ENCODE measurements at places on chromosomes 4 and X.

DNA sequence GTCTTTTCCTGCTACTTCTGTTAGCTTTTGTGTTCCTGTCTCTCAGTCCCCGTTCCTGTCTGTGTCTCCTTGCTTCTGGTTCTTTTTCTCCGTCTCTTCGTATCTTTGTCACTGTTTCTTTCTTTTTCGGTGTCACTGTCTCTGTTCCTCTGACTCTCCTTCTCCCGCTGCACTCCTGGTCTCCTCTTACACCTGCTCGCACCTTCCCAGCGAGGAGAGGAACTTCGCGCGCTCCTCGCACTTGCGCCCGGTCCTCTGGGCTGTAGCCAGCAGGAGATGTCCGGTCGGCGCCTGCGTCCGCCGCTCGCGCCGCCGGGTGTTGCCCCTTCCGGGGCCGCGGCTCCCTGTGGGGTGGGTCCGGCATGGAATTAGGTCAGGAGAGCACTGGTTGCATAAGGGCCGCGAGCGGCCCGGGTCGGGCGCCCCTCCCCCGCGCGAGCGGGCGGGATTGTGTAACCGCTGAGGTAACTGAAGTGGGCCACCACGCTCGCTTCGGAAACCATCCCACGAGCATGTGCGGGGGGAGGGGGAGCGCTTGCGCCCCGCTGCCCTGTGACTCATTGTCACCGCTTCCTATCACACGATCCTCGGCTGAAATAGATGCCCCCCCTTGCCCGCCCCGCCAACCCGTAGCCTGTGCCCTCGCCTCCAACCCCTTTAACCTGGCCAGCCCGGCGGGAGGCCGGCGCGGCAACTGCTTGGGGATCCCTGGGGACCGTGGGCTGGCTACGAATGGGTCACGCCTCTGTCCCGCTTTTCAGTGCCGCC lies 1.6 kb downstream of the LONRF3 start:
- DNase-seq: peak; percentile 29

DNA sequence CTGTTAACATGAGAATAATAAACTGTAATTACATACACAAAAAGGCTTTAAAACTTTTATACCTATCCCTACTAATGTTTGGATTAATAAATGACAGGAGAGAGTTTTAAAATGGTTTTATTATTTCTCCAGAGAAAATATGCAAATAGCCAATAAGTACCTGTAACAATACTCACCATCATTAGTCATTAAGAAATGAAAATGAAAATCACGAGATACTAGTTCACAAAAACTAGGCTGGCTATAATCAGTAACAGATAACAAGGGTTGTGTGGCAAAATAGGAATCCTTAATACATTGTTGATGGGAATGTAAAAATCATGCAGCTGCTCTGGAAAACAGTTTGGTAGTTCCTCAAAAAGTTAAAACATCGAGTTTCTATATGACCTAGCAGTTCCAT lies 25.2 kb upstream of the AP1AR start:
- DNase-seq: no peak

- DNase-seq: no peak
These were observed 61.6 kb upstream of the PRPS1 start for GRCh38 chrX:107566604-107567262.

DNA sequence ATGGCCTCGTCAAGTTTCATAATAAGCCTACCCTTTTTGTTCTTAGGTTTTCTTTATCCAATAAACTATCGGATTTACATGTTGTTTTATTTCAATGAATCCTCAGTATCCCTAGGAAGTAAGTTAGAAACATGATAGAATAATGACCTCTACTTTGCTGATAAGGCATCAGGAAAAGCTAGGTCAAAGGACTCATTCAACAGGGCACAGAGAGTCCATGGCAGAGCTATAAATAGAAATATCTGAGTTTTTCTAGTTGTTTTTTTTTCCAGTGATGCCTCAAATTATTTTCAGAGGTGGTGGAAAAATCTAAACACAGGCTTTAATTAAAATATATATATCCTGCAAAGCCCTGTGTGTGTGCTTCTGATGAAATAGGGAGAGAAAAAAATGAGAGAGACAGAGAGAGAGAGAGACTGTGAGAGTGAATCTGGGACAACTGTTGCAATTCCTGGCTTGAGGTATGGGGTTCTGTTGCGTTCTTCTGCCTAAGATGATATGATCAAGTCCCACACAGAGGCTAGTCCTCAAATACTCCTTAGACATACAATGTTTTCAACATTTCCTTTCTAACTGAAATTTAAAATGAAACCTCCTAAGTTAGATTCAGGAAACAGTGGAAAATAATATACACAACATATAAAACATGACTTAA lies 139.9 kb downstream of the HDX start:
- no peak for DNase-seq

DNA sequence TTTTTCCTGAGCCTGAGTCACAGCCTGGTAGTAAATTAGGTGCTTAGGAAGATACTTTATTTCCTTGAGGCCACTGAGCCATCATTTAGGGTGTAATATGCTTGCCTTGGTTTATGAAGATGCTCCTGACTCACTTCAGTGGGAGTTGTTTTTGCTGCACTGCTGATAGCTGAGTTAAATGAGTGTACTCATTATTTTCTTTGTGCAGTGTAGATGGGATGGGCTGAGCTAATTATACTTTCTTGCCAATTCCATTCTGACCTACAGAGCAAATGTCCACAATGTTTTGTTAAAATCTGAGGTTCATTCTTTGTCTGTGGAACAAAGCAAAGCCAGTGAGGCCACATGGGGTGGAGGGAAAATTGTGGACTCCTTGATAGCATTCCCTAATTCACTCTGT lies 60.0 kb downstream of the FGF13 start:
- no peak for DNase-seq

DNA sequence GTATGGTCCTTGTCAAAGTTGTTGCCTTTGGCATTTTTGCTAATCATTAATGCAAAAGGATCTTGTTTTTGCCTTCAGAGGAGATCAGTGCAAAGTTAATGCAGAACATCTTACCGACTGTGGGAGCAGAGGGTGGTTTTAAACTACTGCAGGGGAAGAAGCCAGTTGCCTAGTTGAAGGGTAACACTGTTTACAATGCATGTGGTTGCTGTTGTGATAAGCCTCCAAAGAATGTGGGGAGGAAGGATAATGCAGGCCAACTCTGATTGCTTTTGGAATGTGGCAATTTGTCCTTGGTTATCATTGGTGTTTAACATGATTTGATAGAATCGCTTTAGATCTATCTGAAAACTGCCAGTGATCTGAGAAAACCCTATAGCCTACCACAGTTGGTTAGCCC lies 204.3 kb upstream of the TLL1 start:
- no peak for DNase-seq

- peak; percentile 49 for DNase-seq
These were observed 147.9 kb downstream of the NSUN7 start for GRCh38 chr4:40897557-40898203.

DNA sequence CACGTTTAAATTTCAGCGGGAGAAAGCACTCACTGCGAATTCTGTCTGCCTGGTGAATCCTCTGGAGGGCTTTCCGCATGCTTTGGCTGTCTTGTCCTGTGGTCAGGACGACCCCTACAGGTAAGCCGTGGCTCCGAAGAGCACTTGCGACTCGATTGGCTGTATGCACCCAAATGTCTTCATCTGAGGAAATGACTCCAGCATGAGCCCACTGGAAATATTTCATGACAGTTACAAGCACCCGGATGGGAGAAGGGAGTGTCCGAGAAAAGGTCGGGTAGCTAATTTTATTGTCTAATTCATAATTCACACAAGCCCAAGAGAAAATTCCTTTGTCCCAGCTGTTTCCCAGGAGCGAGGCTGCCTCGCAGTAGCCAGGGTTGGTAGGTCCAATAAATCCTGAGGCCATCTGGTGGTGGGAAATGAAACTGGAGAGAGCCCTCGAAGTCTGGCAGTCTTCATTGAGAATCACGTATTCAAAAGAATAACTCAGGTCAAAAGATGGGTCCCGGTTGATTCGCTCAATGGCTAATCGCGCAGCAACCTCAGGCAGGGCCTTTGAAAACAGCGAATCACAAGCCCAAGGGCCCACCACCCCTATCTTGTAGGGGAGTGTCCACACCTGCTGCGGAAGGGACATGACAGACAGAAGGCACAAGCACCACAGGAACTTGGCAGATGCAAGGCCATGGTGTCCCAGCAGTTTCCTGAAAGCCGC lies 6.6 kb downstream of the GUCY2F start:
- no peak for DNase-seq

- DNase-seq: no peak
These were observed 1232.0 kb downstream of the STIM2 start for GRCh38 chr4:28092610-28093009.

DNA sequence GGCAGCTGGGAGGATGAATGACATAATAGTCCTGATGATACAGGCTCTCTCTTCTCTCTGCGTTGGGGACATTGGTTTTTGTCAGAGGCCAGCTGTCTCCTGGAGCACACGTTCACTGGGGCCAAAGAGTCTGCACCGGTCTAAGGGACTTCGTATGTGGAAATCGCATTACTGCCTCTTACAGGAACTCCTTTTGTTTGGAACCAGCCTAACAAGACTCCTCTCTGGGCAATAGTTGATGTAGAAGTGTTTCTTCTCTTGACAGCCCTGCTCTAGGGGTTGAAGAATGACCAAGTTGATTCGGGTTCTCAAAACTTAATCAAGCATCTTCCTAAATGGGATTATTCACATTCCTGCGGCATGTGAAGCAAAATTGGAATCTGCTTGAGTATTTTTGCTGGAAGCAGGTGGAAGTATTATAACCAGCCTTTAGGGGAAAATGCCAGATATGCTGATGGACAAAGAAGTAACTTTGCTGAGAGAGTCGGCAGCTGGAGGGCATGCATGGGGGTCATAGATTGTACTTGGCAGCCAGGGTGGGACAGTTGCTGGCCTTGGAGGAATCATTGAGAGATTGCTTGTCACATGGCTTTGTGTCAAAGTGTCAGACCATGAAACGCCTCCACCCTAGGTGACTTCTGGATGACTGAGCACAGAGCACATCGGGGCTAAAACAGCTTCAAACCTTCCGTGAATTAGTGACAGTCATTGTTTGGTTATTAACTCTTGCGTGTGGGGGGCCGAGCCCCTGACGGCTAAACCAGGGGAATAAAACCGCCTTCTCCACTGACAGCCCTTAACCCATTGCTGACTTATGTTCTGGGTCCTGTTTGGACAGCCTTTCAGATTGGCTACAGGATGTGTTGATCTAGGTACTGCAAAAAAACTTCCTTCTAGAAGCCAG lies 34.4 kb upstream of the SLC34A2 start:
- DNase-seq: no peak

DNA sequence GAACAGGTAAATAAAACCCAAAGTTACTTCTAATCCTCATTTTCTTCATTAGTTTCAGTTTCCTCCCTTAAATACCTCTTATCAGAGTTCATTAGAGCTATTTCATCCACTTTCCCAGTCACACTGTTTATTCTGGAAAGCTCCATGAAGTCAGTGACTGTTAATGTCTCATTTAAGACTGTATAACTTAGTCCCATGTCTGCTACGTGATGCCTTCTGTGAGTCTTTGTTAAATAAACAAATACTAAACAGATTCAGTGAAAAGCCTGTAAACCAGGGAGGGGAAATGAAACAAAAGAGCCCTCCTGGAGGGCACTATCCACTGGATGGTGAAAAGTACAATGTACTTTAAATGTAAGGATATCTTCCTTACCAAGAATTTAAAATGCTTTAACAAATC lies 24.7 kb downstream of the ACE2 start:
- DNase-seq: no peak

DNA sequence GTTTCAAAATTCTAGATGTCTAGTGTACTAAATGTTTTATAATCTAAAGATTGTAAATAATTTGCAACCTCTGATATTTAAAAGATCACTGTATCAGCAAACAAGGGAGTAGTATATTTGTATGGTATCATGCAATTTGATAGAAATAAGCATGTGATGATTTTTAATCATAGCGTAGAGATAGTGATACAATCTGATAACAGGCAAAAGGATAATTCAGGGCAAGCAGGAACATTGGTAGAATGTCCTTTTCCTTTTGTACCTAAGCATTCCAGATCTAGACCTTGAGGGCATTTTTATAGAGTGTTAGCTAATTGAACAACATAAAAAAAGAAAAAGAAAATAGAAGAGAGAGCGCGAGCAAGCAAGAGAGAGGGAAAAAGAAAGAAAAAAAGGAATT lies 1.4 kb downstream of the ANK2 start:
- no peak for DNase-seq

- DNase-seq: no peak
These were observed 11.6 kb upstream of the CTBP1 start for GRCh38 chr4:1260418-1261106.

GRCh38 chrX:101736651-101737050 lies 77.0 kb upstream of the ARMCX2 start:
- DNase-seq: no peak

DNA sequence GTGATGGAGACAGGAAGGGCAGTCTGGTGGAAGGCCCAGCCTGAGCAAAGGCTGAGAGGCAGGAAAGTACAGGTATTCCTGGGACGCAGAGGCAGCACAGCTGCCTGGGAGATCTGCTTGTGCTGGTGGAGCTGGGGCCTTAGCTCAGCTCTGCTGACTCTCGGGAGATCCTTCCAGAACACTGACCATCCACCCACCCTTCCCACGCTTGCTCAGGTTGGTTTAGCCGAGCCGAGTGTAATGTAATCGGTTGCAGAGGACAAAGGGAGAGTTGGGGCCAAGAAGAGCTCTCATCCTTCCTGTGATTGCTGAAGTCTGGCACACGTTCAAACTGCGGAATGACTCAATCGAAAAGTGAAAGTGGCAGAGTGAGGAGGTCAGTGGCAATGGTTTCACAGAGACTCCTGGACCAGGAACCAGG lies 43.1 kb upstream of the GPR78 start:
- no peak for DNase-seq

- DNase-seq: no peak
These were observed 501.9 kb downstream of the GABRG1 start for GRCh38 chr4:45621971-45622370.

DNA sequence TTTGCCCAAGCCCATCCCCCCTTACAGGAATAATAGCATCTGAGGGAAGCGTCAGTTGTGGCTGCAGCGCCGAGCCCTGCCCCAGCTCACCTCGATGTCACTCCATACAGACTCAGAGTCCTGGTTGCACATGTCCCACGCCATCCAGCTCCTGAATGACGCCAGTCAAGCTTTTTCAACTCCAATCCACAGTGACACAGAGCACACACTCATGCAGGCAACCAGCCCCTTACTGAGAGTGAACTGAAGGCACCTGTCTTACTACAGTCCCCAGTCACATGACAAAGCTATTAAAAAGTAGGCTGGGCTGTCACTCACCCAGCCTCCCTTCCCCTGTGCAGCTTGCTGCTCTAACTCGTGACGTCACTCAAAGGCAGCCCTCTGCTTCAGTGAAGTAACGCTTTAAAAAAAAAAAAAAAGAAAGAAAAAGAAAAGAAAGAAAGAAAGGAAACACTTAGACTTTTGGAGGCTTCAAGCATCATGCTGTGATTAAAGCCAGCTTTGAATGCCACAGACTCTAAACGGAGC lies at the start of gene PPARGC1A:
PPARGC1A (minus strand) TSS at position 234 of the 528 bp plus-strand sequence; CDS start at position 144, 90 bp downstream.
- DNase-seq: no peak

DNA sequence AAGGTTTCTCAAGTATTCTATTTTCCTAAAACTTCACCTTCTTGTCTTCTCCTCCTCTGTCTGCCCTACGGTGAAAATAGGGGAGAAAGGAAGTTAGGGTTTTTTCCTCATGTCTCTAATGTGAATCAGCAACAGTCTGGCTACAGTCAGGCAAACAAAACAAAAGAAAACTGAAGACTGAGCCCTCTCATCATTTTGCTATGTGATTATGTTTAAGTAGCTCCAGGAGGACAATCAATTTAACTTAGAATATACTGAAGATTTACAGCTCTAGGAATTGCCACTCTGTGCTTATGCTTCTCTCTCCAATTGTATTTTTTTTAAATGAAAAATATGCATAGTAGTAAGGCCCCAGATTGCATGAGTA lies 316.2 kb downstream of the GPAT3 start:
- DNase-seq: no peak
